ENCODE measurements at places on chromosomes 4 and X. TPM values are rescaled to one million over a fixed set of nuclear protein-coding genes. Genes with fewer than 3 reads are reported as not detected.

DNA sequence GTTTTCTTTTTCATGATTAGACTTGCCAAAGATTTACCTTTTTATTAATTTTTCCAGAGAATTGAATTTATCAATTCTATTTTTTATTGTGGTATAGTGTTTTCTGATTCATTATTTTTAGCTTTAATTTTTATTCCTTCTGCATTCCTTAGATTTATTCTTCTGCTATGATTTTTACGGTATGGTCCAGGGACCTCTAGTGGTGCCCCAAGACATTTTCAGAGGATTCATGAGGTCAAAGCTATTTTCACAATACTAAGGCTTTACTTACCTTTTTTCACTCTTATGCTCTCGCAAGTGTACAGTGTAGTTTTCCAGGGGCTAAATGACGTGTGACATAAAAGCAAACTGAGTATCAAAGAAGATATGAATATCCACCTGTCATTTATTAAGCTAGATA is 8.0 kb downstream of the RADX start:
- no peaks in the 10 kb centered on the region for H3K27me3 ChIP-seq
- H3K36me3 ChIP-seq = no peaks in the 10 kb centered on the region
- no peak overlapping the region for H3K4me3 ChIP-seq
- peak; percentile 1 for DNase-seq
- no peak overlapping the region for H3K27ac ChIP-seq

GRCh38 chr4:47641755-47642154 is 156.7 kb downstream of the ATP10D start:
- no peak overlapping the region for H3K4me3 ChIP-seq
- H3K4me1 ChIP-seq = no peaks in the 10 kb centered on the region
- no peaks in the 10 kb centered on the region for H3K27me3 ChIP-seq

GRCh38 chrX:87900320-87900908 is 382.8 kb downstream of the KLHL4 start:
- H3K4me3 ChIP-seq = no peak overlapping the region
- DNase-seq = no peak
- H3K36me3 ChIP-seq = no peaks in the 10 kb centered on the region
- H3K27me3 ChIP-seq = no peaks in the 10 kb centered on the region
- H3K27ac ChIP-seq = no peak overlapping the region

GRCh38 chr4:147546349-147546748 is 65.5 kb downstream of the EDNRA start:
- no peak overlapping the region for H3K4me3 ChIP-seq
- DNase-seq = peak; percentile 63

GRCh38 chr4:78776729-78777575 is 802 bp downstream of the BMP2K start:
- no peaks in the 10 kb centered on the region for H3K36me3 ChIP-seq
- peak overlapping the region; percentile 89 for H3K4me3 ChIP-seq
- DNase-seq = peak; percentile 64
- no peaks in the 10 kb centered on the region for H3K27me3 ChIP-seq
- H3K27ac ChIP-seq = peak overlapping the region; percentile 97

DNA sequence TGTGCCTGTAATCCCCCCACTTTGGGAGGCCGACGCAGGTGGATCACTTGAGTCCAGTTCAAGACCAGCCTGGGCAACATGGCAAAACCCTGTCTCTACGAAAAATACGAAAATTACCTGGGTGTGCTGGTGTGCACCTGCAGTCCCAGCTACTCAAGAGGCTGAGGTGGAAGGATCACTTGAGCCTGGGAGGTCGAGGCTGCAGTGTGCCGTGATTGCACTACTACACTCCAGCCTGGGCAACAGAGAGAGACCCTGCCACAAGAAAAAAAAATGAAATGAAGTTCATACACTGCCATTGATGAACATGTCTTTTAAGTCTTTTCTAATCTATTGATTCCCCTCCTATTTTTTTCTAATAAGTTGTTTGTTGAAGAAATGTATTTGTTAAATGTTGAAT is 5.0 kb upstream of the ZFX start:
- no peak overlapping the region for H3K27ac ChIP-seq
- no peak overlapping the region for H3K4me3 ChIP-seq
- no peaks in the 10 kb centered on the region for H3K36me3 ChIP-seq
- H3K4me1 ChIP-seq = peaks cover 28% of the 10 kb centered on the region
- DNase-seq = no peak

- H3K4me1 ChIP-seq = no peaks in the 10 kb centered on the region
- no peak overlapping the region for H3K4me3 ChIP-seq
- H3K27me3 ChIP-seq = no peaks in the 10 kb centered on the region
- no peak overlapping the region for H3K27ac ChIP-seq
- no peaks in the 10 kb centered on the region for H3K36me3 ChIP-seq
Measured at GRCh38 chrX:141214196-141214595, 28.1 kb downstream of the SPANXC start.

DNA sequence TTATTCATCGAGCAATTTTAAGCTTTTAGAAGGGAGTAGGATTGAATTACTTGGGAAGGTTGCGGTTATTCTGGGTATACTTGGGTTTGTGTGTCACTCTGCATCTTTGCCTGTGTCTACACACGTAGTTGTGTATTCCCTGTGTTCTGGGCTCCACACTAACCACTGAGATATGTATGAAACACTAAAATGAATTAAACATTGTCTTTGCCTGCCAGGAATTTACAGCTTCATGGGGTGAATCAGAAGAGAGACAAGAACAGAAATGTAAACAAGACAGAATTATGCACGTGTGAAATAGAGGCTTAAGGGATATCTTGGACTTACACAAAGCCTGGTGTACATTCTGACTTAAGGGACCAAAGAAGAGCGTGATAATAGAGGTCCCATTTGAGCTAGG is 228.5 kb downstream of the AFF2 start:
- no peak for DNase-seq
- no peaks in the 10 kb centered on the region for H3K4me1 ChIP-seq
- H3K36me3 ChIP-seq = no peaks in the 10 kb centered on the region
- no peaks in the 10 kb centered on the region for H3K27me3 ChIP-seq
- H3K27ac ChIP-seq = no peak overlapping the region

DNA sequence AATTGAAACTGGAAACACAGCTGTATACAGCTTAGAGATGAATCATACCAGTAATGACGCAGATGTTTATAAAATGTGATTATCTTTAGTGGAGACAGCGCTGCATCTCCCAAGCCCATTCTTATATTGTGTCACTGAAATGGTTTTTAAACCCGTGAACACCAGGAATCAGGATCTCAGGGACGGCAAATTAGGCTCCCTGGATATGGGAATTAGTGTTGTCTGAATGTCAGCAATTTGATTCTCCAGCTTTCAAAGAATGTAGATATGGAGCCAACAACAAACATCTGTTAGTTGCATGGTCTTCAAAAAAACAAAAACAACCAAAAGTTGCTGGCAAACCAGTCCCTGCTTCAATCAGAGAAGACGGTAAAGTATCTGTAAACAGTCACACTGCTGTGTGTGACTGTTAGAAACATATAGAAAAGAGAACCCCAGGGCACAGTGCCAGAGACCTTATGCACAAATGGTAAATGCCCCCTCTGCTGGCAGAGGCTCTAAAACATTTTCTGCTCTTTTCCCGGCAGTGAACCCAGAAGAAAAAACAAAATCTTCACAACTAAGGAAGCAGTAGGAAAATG is 351.9 kb upstream of the FTHL17 start:
- H3K27ac ChIP-seq = no peak overlapping the region
- peak; percentile 44 for DNase-seq
- no peaks in the 10 kb centered on the region for H3K27me3 ChIP-seq
- no peaks in the 10 kb centered on the region for H3K4me1 ChIP-seq

DNA sequence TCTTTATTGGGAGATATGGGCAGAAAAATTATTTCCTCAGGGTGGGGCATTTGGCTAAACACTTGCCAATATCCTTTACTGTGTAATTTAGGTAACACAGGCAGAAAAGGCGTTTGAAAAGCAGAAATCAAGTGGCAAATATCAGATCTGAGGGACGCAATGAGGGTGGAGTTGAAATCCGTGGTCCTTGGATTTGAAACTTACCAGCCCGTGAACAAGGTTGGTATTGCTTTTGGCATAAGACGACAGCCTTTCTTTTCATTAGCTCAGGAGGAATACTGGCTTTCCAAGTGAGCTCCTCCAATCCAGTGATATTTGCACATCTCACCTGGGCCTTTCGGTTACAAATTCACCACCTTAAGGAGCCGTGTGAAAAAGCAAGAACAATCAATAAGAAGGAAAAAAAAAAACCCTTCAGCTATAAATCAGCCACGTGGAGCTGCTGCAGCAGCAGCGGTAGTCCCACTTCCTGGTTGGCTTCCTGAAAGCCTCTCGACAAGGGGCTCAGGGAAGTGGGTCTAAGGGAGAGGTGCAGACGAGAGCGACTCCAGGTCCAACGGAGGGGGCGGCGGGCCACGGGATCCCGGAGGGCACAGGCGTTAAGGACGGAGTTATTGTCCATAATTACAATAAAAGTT is 734 bp upstream of the GALNT7 start:
- H3K36me3 ChIP-seq = peaks cover 2% of the 10 kb centered on the region
- peak; percentile 54 for DNase-seq
- H3K27me3 ChIP-seq = no peaks in the 10 kb centered on the region
- peak overlapping the region; percentile 62 for H3K27ac ChIP-seq
- peak overlapping the region; percentile 83 for H3K4me3 ChIP-seq

GRCh38 chr4:54703182-54703581 is 45.4 kb downstream of the KIT start:
- H3K27me3 ChIP-seq = no peaks in the 10 kb centered on the region
- no peak overlapping the region for H3K27ac ChIP-seq

DNA sequence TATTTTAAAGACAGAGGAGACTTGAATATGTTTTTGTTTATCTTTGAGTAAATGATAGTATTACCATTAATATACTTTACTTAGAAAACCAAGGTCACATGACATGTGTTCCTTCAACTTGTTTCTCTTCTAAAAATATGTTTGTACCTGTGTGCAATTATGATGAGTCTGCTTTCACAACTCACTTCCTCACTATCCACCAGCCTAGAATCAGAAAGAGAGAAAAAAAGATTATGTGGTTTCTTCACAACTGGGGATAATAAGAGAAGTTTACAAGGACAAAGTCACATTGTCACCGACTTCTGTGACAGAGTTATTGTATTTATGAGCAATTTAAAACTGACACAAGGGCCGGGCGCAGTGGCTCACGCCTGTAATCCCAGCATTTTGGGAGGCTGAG is 1112.1 kb downstream of the RPA4 start:
- H3K4me3 ChIP-seq = no peak overlapping the region
- DNase-seq = no peak
- no peaks in the 10 kb centered on the region for H3K4me1 ChIP-seq
- H3K27me3 ChIP-seq = no peaks in the 10 kb centered on the region
- no peak overlapping the region for H3K27ac ChIP-seq

DNA sequence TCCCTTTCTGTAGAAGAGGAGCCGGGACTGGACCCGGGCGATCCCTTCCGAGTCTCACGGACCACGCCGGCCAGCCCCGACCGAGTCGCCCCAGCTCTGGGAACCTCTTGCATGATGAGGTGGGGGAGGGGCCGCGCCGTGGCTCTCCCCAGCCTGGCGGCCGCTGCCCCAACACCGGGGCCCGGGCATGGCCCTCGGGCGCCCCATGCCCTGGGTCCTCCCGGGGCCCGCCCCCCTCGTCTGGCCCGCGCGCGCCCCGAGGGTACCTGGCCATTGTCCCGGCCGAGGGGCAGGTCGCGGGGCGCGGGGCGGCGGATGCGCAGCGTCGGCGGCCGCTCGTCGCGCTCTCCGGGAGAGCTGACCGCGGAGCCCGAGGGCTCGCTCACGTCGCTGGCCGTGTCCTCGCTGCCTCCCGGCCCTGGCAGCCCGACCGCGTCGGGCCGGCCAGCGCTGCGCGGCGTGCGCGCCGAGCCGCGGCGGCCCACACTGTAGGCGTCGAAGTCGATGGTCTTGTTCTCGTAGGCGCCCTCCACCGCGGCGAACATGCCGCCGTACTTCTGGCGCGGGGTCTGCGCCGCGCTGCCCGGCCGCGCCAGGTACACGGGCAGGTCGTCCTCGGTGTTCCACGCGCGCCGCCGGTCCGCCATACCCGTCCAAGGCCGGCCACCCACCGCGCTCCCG is 423 bp downstream of the CRMP1 start:
- no peaks in the 10 kb centered on the region for H3K4me1 ChIP-seq
- no peaks in the 10 kb centered on the region for H3K36me3 ChIP-seq
- no peak overlapping the region for H3K4me3 ChIP-seq
- no peak overlapping the region for H3K27ac ChIP-seq
- peaks cover 43% of the 10 kb centered on the region for H3K27me3 ChIP-seq

- peaks cover 8% of the 10 kb centered on the region for H3K4me1 ChIP-seq
- peaks cover 2% of the 10 kb centered on the region for H3K27me3 ChIP-seq
- peak within 1 kb of the TSS; percentile 76 for H3K4me3 ChIP-seq
- peak; percentile 79 for DNase-seq
- peak within 1 kb of the TSS; percentile 19 for H3K27ac ChIP-seq
Measured at GRCh38 chrX:108439426-108439942, at the start of gene COL4A5. Gene COL4A5 (plus strand): TSS chrX:108439838. CDS start chrX:108440126, 288 bp downstream.

GRCh38 chr4:77203380-77204197 is 46.6 kb downstream of the CCNG2 start:
- peaks cover 63% of the 10 kb centered on the region for H3K27me3 ChIP-seq
- no peaks in the 10 kb centered on the region for H3K36me3 ChIP-seq
- DNase-seq = peak; percentile 77
- no peak overlapping the region for H3K27ac ChIP-seq
- no peak overlapping the region for H3K4me3 ChIP-seq

GRCh38 chrX:151901826-151902225 is 10.9 kb upstream of the MAGEA4 start:
- H3K4me1 ChIP-seq = peaks cover 12% of the 10 kb centered on the region
- H3K27ac ChIP-seq = no peak overlapping the region
- H3K4me3 ChIP-seq = no peak overlapping the region
- DNase-seq = no peak
- no peaks in the 10 kb centered on the region for H3K36me3 ChIP-seq

DNA sequence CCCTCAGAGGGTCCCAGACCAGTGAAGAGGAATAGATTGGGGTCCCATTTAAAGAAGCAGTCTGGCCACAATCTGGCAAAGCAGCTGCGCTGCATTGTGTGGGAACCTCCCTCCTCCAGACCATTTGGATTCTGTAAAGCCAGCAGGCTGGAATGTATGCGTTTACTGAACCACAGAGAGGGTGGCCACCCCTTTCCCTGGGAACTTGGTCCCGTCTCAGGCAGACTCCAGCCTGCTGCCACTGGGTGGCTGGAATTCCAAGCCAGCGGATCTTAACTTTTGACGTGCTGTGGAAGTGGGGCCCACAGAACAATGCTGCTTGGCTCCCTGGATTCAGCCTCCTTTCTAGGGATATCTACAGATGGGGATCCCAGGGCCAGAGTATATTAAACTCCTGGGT is 307.2 kb downstream of the DACH2 start:
- no peaks in the 10 kb centered on the region for H3K36me3 ChIP-seq
- H3K4me3 ChIP-seq = no peak overlapping the region
- H3K27ac ChIP-seq = no peak overlapping the region
- H3K4me1 ChIP-seq = no peaks in the 10 kb centered on the region
- no peaks in the 10 kb centered on the region for H3K27me3 ChIP-seq

- no peak for DNase-seq
- no peak overlapping the region for H3K27ac ChIP-seq
- no peaks in the 10 kb centered on the region for H3K4me1 ChIP-seq
- peaks cover 7% of the 10 kb centered on the region for H3K27me3 ChIP-seq
- no peaks in the 10 kb centered on the region for H3K36me3 ChIP-seq
- no peak overlapping the region for H3K4me3 ChIP-seq
Measured at GRCh38 chr4:111930659-111931058, 214.6 kb upstream of the FAM241A start.

GRCh38 chr4:139833151-139833910 is 167.7 kb downstream of the MGST2 start:
- H3K36me3 ChIP-seq = no peaks in the 10 kb centered on the region
- peaks cover 12% of the 10 kb centered on the region for H3K4me1 ChIP-seq
- no peak for DNase-seq
- H3K4me3 ChIP-seq = no peak overlapping the region
- H3K27me3 ChIP-seq = no peaks in the 10 kb centered on the region

Gene NR3C2
- 4.5 TPM for polyA plus RNA-seq

Gene SPANXA1
- not detected for polyA plus RNA-seq

Gene BTK
- polyA plus RNA-seq = 0.21 TPM

Gene USP17L26
- polyA plus RNA-seq = not detected

Gene MID2
- 16.4 TPM for polyA plus RNA-seq

Gene UGT2B11
- polyA plus RNA-seq = not detected

Gene F9
- not detected for polyA plus RNA-seq

Gene BANK1
- 0.32 TPM for polyA plus RNA-seq

Gene SERPINA7
- not detected for polyA plus RNA-seq

Gene TLR1
- polyA plus RNA-seq = 0.59 TPM

Measured in endothelial cell of umbilical vein (primary cell).